ENCODE measurements at places on chromosomes 3 and 15.

DNA sequence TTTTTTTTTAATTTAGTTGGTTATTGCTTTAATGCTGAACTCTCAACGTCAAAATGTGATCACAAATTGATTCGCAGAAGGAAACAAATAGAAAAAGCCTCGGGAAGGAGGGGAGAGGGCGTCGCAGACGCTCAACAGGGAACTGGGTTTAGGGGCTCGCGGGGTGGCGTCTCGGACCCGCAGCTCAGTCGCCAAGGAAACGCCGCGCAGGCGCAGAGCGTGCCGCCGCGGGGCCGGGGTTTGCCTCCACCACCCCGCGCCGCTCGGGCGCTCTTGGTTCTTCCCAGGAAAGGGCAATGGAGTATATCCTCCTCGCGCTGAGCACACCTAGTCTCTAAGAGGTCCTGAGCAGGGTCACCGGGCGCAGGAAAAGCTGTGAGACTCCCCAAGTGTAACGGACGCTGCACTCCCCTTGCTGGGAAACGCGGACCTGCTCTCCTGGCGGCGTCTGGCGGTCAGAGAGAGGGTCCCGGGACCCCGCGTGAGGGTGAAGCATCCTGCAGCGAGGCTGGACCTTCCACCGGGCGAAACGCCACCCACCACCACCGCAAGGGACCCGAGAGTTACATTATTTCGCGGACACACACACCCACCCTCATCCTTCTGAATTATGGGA lies 753 bp downstream of the PLCH1 start:
- peak; percentile 12 for DNase-seq

- DNase-seq, result no peak
These were observed 95.7 kb downstream of the VGLL3 start for GRCh38 chr3:86895202-86895601.

GRCh38 chr3:128858167-128858566 lies 21.3 kb upstream of the ACAD9 start:
- DNase-seq, result no peak

GRCh38 chr3:129289201-129289921 lies 10.7 kb downstream of the HMCES start:
- no peak for DNase-seq

GRCh38 chr3:141863491-141863890 lies 13.0 kb upstream of the ATP1B3 start:
- no peak for DNase-seq

DNA sequence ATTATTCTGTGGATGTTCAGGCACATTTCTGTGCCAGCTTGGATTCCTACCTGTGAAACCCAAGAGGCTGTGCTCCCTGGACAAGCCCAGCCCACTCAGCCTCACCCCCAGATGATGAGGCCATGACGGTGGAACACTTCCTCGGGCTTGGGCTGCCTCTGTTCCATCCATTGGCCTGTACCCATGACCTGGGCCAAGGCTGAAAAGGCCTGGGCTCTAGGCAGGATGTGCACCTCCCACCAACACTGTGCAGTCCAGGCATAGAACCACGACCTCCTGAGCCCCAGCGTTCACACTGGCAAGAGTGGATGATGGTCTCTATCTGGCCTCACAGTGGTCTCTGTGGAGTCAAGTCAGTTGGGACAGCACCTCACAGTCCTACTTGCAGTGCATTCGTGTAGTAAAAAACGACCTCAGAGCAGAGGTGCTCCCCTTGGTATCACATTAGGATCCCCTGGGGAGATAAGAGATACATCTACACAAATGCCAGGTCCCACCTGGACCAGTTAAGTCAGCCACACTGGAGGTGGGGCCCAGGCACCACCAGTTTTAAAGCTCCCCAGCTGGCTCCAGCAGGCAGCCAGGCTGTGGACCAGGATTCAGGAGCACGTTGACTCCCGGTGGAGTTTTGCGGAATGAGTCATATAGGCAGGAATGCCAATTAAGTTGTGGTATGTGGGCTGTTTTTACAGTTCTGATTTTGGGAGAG lies 39.0 kb upstream of the IGF1R start:
- DNase-seq, result no peak

GRCh38 chr15:59394166-59394661 lies 21.5 kb upstream of the MYO1E start:
- DNase-seq, result no peak

DNA sequence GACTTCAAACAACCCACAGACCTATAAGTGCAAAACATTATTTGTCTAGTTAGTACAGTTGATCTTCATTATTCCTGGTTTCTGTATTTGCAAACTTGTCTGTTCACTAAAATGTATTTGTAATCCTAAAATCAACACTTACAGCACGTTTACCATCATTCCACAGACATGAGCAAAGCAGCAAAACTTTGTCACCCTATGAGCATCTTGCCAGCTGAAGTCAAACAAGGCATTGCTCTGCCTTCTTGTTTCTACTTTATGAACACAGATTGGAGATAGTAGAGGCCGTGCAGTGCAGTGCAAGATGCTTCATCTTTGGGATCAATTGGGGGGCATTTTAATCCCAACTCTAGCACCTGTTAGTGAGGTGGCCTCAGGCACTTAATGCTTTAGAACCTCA lies 202.1 kb downstream of the NLGN1 start:
- no peak for DNase-seq

- no peak for DNase-seq
These were observed 3.6 kb upstream of the RASL12 start for GRCh38 chr15:65071381-65071811.

DNA sequence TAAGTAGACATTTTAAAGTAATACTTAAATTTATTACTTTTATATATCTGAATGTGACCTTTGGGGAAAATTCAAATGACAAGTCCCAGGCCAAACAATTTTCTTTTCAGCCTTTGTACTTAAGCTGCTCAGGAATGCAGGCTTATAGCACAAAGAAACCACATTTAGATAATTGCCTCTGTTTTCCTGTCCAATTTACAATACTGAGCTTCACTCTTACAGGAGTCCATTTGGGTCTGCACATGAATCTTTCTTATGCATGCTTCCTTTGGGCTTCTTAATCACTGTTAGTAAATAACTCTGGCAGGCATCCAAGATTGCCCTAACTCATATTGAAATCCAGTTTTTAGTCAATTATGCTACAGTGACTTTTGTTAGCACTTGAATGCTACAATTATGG lies 459.4 kb upstream of the TGFBR2 start:
- DNase-seq, result no peak

- DNase-seq, result no peak
These were observed 1078.5 kb downstream of the TUSC7 start for GRCh38 chr3:117788061-117788460.

GRCh38 chr3:114666623-114667022 lies 372.8 kb downstream of the TIGIT start:
- no peak for DNase-seq

GRCh38 chr15:89406940-89407607 lies 72.5 kb upstream of the POLG start:
- no peak for DNase-seq

- DNase-seq, result no peak
These were observed 15.6 kb downstream of the FBXW12 start for GRCh38 chr3:48387634-48388033.

DNA sequence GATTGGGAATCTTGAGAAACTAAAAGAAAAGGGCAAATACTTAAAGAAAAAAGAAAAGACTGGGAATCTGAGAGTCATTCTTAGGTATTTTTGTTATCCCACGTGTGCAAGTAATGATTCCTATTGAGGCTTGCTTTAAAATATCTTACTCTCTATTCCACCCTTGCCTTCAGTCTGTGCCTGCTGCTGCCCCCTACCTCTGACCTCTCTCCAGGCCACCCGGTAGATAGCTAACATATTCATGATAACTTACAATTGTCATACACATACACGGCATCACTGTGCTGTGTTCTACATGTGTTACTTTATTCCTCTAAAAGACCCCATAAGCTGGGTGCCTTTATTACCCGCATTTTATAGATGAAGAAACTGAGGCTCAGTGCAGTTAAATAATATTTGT lies 27.8 kb upstream of the ATP13A3 start:
- no peak for DNase-seq

GRCh38 chr3:20324664-20325478 lies 138.9 kb upstream of the SGO1 start:
- DNase-seq, result no peak

GRCh38 chr3:71102111-71102983 lies 481.2 kb downstream of the FOXP1 start:
- DNase-seq, result no peak

GRCh38 chr3:99470841-99471240 lies 167.6 kb upstream of the COL8A1 start:
- no peak for DNase-seq

- DNase-seq, result no peak
These were observed 39.4 kb upstream of the SMAD3 start for GRCh38 chr15:67025719-67026609.

DNA sequence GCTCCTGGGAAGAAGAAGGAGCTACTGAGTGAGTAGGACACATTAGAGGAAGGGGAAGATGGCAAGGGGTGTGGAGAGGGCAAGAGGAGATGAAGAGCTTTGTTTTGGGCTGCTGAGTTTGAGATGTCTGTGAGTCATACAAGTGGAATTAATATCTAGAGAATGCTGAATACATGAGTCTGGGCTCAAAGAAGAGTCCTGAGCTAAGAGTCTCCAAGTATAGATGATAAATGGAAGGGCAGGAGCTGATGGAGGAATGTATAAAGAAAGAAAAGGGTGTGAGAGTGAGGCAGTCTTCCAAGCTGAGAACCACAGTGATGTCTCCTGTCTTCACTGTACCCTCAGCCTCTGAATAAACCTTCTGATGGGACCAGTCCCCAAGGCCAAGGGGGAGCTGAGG lies 205.5 kb upstream of the MRPL3 start:
- no peak for DNase-seq

- DNase-seq, result no peak
These were observed 1481.5 kb downstream of the OTOL1 start for GRCh38 chr3:162978136-162978535.

- no peak for DNase-seq
These were observed 40.7 kb upstream of the CHST2 start for GRCh38 chr3:143078883-143079282.

DNA sequence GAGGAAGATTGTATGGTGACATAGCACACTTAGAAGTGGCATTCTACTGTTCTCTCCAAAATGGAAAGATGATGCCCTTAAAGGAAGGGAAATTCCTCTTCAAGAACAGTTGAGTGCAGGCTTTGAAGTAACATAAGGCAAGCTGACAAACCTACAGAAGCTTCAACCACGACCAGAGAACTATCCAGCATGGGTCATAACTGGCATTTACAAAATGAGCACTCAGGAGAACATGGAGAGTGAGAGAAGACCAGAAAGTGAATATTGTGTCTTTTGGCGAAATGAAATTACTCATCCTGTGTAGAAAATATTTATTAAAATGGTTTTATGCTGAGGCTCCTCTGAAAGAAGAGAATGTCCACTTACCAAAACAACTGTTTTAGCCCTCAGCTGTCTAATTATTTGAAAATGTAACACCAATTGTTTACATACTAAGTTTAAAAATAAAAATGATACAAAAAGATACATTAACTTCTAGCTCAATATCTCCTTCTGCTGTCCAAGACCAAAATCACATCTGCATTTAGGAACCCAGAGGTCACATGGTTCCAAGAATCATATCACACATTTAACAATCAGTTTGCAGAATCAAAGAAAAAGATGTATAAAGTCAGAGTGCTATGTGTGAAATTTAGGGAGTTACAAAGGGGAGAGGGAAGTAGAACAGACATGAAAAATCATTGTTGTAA lies 216.9 kb downstream of the ATP8B4 start:
- peak; percentile 1 for DNase-seq
